ENCODE measurements at places on chromosomes 7 and 10.

DNA sequence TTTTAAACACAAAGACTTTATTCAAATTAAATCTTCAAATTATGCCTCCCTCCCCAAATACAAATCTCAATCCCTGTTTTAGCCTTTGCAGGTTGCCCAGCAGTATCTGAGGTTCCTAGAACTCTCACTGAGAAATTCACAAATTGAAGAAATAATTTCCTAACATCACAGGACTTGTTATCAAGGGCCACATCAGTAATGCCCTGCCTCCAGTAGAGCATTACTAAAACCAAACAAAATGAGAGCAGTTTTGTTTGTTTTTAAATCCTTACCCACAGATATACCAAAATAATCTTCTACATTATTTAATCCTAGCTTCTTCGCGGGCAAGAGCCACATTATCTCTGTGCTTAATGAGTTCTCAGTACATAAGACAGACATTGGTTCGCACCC lies 152.2 kb downstream of the SGMS1 start:
- DNase-seq: no peak

- DNase-seq: no peak
Observed at GRCh38 chr10:127402596-127403409, 146.3 kb upstream of the NPS start.

GRCh38 chr7:5216931-5217330 lies 26.9 kb downstream of the WIPI2 start:
- DNase-seq: no peak

DNA sequence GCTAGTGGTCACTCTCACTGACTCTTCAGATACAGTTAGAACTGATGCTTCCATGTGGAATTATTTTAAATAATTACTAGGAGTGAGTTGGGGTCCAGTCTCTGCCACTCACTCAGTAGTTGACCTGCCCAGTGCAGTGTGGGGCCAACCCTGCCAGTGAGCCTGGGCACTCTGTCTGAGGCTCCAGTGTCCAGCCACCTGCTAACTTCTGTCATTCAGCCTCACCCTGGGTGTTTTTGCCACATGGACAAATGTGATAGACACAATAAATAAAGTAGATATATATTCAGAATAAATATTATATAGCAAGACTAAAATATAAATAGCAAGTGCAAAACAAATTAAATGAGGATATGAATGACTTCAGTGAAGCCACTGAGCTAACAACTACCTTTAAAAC lies 7.2 kb downstream of the INSYN2A start:
- DNase-seq: no peak

DNA sequence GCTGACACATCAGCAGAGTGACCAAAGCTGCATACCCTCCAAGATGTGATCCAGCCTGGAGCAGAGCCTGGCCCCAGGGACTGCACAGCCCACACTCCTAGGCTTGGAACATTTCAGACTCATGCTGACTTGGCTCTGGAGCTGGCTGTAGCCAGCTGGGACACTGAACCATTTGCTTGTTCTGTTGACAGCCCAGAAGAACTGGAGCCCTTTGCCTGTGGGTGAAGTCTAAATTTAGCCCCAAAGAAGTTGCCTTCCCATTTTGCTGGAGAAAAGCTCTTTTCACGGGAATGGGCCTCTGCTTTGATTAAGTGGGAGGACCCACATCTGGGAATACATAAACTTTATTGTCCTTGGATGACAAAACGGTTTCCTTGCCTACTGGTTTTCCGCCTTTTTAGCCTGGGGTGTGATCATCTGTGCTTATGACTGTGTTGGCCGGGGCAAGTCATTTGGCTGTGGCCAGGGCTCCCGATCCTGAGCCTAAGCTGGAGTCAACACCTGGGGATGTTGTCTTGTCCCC lies 186.2 kb upstream of the BMPER start:
- no peak for DNase-seq

DNA sequence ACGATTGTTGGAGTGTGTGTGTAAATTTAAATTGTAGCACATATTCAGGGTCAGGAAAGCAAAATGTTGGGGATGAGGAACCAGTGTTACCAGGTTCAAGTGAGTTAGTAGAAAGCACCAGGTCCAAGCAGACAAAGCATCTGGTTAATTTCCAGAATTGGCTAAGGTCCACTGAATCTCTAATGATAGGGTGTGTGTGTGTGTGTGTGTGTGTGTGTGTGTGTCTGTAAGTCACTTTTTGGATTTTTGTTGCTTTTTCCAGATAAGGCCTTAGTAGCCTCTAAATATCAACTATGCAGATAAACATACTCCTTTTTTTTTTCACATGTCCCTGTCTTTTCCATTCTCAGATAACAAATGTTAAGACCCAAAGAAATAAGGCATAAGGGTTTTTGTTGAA lies 36.6 kb upstream of the FMC1 start:
- DNase-seq: no peak

GRCh38 chr10:49170632-49171325 lies 17.4 kb downstream of the TMEM273 start:
- DNase-seq: no peak

DNA sequence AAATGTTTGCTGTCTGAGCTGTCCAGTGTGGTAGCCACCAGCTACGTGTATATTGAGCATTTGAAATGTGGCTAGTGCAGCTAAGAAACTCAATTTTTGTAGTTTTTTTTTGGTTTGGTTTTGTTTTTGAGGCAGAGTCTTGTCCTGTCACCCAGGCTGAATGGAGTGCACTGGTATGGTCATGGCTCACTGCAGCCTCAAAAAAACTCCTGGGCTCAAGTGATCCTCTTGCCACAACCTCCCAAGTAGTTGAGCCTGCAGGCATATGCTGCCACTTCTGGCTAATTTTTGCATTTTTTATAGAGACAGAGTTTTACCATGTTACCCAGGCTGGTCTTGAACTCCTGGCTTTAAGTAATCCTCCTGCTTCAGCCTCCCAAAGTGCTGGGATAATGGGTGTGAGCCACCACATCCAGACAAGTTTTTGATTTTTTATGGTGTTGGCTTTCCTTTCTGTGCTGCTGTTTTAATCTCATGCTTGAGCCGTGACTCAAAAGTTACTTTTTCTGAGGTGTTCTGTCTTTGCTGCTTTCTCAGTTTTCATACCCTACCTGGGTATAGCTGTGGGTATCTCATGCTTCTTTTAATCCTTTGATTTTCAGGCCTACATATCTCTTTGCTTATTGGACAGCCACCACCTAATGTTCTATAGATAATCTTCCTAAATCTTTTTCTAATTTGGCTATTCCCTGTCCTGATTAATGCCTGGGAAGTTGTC lies 16.0 kb downstream of the WAC start:
- no peak for DNase-seq

GRCh38 chr7:47186316-47186715 lies 395.6 kb downstream of the TNS3 start:
- DNase-seq: no peak

DNA sequence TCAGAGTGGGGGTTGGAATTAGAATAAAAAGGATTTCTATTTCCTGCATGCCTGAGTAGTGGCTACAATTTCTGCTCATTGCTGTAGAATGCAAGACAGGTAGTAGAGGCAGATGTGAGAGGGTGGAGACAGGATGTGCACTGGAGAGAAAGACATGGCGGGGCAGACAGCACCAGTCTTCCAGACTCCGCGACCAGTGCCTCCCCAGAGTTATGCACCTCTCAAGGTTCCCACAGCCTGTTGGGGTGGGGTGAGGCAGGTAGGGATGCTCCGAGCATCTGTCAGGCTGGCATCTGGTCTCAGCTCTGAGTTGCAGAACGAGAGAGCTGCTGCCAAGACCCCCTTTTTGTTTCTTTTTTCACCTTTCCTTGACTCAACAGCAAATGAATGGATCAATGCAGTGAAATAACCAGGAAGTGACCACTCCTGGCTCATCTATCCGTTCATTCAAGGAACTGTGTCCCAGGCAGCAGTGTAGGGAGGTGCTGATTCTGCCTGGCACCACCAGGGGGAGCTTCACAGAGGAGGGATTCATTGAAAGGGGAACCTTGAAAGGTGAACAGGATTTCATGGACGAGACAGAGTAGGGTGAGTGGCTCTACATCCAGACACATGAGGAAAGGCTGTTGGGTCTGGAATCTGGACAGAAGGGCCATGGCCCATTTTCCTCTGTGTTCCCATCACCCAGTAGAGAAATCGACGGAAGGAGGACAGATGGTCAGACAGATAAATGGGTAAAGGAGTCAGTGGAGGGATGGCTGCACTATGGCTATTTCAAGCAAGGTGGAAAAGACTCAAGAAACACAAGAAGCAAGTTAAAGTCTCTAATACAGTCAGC lies 17.2 kb upstream of the SLC18A3 start:
- peak; percentile 74 for DNase-seq

GRCh38 chr7:66654275-66655112 lies 25.8 kb downstream of the KCTD7 start:
- peak; percentile 94 for DNase-seq

DNA sequence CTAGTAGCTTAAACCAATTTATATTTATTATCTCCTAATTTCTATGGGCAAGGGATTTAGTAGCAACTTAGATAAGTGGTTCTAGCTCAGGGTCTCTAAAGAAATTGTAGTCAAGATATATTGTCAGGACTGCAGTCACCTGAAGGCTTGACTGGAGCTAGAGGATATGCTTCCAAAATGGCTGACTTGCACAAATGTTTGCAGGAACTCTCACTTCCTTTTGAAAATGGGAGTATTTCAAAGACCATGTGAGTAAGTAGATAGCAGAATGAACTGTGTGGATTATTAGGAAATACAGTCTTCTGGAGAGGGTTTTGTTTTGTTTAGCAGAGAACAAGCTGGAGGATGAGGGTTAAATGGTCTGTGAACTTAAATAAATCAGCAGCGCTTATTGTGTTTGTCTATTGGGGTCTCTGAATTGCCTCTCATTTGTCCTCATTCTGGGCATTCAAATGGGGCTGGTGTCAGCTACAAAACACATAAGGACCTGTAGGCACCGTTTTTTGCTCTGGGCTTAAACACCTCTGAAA lies 524.6 kb downstream of the LRMDA start:
- no peak for DNase-seq

GRCh38 chr10:6220418-6221191 lies 17.9 kb downstream of the PFKFB3 start:
- DNase-seq: no peak

GRCh38 chr10:86305521-86305920 lies 61.1 kb downstream of the GRID1 start:
- DNase-seq: no peak

DNA sequence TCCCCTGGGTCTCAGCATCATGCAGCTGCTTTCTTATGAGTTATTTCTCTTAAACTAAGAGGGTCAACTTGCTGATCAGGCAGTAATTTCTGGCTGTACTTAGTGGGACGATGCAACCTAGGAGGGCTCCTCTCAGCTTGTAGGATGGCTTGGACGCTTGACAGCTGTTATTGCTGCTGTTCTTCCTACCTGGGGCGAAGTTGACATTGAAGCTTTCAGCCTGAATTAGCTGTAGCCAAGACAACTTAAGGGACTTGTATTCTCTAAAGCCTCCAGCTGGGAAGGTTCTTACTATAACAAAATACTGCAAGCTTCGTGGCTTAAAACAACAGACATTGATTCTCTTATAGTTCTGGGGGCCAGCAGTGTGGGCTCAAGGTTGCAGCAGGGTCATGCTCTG lies 224.9 kb downstream of the ACTR3B start:
- DNase-seq: no peak

DNA sequence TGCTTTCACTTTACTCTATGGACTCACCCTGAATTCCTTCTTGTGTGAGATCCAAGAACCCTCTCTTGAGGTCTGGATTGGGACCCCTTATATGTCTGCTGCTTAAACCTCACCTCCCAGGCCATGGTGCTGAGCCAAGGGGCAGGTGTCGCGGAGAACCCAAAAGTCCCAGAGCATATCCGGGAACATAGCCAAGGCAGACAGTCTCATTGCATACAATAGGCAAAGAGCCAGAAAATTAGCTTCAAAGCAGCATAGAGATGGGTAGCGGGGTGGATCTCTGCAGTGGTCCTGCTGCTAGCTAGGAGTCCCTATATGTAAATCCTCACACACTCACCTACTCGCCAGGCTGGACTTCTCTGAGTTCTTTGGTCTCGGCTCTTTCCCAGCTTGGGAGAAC lies 5.5 kb downstream of the CCL24 start:
- no peak for DNase-seq

DNA sequence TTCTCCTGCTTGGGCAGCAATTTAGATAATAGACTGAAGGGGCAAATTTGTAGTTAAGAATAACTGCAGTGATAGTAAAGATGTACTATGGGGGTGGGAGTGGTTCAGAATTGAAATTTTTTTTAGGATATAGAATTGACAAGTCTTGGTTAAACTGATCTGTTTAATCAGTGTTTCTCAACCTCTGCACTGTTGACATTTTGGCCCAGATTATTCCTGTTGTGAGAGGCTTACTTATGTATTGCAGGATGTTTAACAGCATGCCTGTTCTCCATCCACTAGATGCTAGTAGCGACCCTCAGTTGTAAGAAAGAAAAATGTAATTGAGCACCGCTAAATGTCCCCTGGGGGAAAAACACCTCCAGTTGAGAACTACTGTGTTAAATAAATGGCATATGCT lies 176.5 kb downstream of the CCDC7 start:
- no peak for DNase-seq

DNA sequence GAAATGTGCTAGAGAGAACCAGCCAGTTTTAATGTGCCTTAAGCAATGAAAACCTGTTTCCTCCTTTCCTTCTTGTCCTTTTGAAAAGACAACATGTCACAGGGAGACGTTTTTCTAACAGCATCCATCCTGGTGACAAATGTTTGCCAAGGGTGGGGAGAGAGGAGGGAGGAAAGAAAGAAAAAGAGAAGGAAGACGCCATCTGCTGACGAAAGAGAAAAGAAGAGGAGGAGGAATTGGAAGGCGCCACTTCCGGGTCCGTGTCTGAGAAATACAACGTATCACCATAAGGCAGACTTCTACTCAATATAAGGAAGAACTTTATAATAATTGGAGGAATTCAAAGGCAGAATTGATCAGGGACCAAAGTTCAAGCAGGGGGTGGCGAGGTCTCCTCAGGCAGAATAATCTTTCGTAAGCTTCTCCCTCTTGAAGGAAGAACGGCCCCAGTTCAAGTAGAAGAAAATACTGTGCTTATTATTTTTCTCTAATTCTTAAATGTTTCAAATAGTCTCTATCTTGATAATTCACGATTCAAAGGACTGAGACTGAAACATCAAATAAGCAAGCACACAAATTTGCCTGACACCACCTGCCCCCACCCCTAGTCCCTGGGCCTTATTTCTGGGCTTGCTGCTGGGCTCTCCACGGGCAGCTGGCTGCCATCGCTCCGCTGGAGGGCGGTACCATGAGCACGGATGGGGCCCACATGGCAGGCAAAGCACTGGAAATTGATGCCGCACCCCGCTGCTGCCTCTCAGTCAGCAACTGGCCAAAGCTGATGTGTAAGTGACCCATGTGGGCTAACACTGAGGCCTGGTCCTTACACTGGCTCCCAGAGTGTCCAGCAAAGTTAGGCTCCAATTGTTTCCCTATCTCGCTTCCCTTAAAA lies 273.7 kb upstream of the KLF14 start:
- DNase-seq: peak; percentile 51

- DNase-seq: no peak
Observed at GRCh38 chr10:119348516-119349240, 141.3 kb downstream of the GRK5 start.

GRCh38 chr10:69845574-69846292 lies 44.0 kb downstream of the COL13A1 start:
- DNase-seq: peak; percentile 35

Data from HTR-8/SVneo (cell line).